Retina (tissue), 1 donor: ENCODE measurements at places on chromosomes 5 and 9.

DNA sequence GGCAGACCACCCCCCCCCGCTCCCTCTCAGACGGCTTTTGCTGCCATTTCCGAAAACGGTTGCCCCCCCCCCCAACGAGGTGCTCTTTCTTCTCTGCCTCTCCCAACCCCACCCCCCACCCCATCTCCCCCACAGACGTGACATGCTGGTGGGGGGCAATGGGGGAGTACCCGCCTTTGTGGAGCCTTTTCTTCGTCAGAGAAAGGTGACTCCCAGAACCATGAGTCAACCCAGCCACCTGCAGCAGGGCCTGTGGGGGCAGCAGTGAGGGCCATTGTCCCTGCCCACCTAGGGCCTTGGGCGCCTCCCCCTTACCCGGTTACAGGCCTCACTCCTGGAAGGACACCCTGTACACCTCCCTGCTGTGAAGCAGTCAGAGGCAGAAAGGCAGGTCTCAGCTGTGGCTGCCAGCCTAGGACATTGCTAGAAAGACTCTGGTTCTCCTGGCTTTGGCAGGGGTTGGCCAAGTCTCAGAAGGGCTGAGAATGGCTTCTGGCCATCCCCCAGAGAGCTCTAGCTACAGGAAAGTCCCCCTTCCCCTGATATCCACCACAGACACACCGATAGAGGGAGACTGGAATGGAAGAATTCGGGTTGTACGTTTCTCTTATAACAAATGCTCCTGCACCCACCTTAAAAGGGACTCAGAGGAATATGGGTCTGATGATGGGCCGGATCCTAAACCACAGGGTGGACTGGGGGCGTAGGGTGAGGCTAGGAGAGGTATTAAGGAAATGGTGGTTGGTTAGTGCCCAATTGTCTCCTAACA is 2.2 kb downstream of the DNAJB5 start:
- no peak for DNase-seq

DNA sequence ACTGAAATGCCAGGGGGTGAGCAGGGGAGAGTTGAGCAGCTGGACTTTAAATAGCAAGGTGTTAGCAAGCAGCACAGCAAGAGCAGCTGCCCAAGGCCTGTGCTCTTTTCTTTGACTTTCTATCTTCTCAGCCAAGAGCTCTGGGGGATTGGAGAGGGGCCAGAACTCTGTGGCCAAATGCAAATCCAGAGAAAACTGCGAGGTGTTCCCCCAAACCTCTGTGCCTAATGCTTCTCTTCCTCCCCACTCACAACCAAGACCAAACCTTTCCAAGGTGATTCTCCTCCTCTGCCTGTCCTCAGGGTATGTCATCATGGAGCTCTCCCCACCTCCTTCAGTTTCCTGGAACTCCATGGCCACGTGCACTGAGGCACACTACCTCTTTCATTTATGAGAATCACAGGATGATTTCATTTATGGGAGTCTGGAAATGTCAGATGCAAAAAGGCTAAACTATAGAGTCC is 118.7 kb upstream of the WWC1 start:
- DNase-seq: no peak

GRCh38 chr5:137665678-137666460 is 70.0 kb downstream of the KLHL3 start:
- no peak for DNase-seq

DNA sequence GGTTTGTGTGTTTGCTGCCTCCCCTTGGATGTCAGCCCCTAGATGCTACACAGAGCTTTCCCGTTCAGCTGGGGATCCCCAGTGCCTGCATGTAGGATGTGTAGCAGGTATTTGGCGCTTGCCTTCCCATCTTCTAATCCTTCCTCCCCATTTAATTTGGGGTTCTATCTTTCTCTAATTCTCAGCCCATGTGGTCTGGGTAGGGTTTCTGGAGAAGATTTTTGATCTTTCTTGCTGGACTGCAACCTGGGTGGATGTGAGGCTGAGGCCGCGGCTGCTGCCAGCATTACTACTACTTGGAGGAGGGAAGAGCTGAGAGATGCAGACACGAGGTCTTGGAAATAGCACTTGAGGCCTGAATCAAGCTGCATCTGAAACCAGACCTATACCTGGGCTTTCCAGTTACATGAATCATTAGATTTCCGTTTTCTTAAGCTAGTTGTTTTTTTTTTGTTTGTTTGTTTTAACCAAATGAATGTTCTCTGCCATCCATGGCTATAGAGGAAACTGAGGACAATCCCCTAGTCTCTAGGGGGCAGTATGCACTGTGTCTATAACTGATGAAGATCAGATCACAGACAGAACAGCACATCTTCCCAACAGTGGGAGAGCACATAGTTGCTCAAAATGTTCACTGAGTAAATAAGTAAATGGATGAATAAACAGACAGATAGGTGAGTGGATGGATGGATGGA is 178.6 kb downstream of the FGF18 start:
- DNase-seq: no peak

- DNase-seq: no peak
These were observed 207.2 kb upstream of the DAPK1 start for GRCh38 chr9:87290241-87291052.

DNA sequence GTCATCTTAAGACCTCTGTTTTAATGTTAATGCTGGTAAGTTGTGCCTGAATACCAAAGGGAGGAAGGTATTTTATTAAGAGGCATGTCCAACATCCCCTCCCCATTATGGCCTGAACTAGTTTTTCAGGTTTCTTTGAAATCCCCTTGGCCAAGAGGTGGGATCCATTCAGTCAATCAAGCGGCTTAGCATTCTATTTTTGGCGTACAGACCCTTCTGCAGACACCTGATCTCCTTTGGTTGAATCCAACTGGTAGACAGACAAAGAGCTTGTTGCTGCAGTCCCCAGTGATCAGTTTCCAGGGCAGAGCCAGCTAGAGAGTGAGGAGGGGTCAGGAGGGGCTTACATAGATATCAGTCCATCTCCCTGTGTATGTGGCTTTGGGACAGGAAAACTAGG is 7.9 kb upstream of the KCNMB1 start:
- DNase-seq: no peak
